ENCODE measurements at places on chromosomes 12 and 14. TPM values are rescaled to one million over a fixed set of nuclear protein-coding genes. Genes with fewer than 3 reads are reported as not detected.

DNA sequence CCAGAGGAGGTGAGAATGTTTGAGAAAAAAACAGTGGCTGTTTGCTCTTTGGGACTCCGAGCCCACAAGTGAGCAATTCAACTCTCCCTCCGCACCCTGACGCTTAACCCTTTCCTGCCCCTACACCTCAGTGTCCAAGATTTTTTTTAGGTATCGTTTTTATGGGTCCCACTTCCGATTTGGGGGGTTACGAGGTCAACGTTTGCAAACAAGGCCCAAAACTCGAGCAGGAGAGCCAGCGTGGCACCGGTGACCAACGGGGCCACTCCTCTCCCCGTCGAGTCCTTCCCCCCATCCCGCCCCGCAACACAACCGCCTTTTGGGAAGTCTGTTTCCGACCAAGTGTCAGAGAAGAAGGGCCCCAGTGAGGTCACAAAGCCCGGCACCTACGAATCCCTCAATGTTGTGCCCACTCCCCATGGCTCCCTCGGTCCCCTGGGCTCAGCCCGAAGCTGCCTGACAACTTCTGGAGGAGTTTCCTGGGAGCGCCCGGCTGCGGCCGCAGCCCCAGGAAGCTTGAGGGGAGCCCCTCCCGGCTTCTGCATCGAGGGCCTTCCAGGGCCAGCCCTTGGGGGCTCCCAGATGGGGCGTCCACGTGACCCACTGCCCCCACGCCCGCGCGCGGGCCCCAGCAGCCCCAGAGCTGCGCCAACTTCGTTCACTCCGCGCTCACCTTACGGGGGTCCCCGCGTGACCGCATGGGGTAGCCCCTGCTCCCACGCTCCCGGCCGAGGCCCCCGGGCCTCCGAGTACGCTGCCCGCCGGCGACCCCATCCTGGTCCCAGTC lies 1.2 kb downstream of the CDK2AP1 start:
- DNase-seq, result no peak

Gene GPR68
- polyA plus RNA-seq, result 3.2 TPM

- DNase-seq, result no peak
Observed at GRCh38 chr12:24111086-24111485, 161.6 kb upstream of the SOX5 start.

Gene PHETA1
- polyA plus RNA-seq, result 8.8 TPM
